ENCODE measurements at places on chromosomes 11 and 22.

DNA sequence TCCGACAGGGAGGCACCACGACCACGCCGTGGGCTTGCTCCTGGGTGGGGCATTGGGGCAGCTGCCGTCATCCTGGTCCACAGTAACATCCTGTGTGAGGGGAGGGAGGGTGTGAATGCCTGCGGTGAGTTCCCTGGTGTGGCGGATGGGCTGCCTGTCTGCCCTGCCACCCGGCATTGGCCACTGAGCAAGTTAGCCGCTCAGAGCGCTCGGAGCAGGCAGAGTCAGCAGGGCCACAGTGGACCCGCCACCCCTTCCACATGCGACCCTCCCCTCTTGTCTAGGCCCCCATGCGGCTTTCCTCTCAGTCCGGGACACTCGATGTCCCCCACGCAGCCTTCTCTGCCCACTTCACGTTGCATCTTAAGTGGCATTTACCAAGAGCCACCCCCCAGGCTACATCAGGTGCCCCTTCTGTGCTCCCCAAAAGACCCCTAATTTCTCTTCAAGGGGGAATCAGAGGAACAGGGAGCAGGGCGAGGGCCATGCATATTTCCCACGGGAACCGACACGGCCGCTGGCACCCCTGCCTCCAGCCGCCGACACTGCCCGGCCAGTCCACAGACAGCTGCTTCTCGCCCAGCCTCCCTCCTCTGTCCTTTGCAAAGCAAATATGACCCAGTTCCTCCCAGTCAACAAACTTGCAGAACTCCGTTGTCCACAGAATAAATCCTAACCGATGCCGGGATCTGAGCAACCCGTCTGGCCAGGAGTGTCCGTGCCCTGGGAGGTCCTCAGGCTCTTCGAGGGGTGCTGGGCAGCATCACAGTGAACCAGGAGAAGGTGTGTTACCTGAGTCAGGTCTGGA, 1482.1 kb downstream of the TBC1D22A start:
- DNase-seq, result no peak

DNA sequence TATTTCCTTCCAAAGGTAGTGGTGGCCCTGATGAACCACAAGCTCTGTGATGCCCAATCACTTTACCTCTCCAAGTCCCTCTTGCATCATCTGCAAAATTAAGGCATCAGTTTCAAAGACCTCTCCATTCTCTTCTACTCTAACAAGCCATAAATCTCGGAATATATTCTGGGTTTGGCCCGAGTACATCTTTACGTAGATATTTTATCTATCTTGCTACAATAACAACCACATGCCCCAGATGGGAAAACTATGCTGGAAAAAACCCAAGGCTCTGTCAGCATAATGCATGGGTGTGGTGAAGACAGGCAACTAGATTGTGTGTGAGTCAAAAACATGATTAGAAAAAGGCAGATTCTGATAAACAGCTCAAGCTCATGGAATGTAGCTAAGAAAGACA, 228.2 kb upstream of the BLID start:
- no peak for DNase-seq

DNA sequence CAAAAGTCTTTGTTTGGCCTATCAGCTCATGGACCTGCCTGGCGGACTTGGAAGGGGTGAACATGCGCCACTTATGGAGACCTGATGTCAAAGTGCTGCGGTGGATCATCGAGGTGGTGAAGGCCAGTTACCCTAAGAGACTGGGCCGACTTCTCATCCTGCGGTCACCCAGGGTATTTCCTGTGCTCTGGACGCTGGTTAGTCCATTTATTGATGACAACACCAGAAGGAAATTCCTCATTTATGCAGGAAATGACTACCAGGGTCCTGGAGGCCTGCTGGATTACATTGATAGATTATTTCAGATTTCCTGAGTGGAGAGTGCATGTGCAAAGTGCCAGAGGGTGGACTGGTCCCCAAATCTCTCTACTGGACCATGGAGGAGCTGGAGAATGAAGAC, 17.9 kb downstream of the ALKBH3 start:
- no peak for DNase-seq

DNA sequence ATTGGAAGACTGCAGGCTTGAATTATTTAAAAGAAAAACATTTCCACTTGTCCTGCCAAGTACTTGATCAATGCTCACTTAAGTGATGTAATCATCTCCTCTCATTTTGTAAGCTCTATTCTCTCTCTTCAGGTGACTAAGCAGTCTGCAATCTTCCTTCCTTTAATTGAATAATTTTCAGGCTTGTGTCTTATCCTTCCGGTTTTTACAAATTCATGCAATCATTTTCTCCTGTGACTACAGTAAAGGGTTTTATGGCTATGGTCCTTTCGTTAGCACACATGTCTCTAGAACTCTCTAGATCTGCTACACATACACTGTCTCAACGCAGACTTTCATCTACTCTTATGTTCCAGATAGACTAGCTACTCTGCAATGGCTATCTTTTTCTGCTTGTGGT, 12.6 kb upstream of the UPB1 start:
- no peak for DNase-seq

GRCh38 chr22:20952544-20953341, 14.3 kb upstream of the AIFM3 start:
- DNase-seq, result no peak

GRCh38 chr22:26894362-26894761, 237.0 kb downstream of the MIAT start:
- DNase-seq, result no peak

DNA sequence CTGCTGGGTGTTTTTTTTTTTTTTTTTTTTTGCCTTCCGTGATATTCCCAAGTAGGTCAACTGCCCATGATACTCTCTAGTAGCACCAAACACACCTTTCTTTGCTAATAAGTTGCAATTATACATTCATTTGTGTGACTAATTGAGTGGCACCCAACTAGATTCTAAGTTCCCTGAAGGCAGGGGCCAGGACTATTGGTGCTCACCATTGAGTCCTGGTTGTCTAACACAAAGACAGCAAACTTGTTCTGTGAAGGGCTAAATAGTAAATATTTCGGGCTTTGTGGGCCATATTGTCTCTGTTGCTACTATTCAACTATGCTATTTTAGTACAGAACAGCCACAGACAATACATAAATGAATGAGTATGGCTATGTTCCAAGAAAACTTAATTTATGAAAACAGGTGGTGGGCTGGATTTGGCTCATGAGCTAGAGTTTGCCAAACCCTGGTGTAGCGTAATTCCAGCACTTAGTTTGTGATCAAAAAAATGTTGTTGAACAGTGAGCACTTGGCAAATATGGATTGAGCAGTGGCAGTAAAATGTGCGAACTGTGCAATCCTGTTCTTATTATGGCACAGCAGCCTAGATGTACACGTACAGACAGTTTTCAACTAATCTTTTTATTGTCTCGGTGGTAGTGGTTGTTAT, 11.3 kb downstream of the ENDOD1 start:
- no peak for DNase-seq

DNA sequence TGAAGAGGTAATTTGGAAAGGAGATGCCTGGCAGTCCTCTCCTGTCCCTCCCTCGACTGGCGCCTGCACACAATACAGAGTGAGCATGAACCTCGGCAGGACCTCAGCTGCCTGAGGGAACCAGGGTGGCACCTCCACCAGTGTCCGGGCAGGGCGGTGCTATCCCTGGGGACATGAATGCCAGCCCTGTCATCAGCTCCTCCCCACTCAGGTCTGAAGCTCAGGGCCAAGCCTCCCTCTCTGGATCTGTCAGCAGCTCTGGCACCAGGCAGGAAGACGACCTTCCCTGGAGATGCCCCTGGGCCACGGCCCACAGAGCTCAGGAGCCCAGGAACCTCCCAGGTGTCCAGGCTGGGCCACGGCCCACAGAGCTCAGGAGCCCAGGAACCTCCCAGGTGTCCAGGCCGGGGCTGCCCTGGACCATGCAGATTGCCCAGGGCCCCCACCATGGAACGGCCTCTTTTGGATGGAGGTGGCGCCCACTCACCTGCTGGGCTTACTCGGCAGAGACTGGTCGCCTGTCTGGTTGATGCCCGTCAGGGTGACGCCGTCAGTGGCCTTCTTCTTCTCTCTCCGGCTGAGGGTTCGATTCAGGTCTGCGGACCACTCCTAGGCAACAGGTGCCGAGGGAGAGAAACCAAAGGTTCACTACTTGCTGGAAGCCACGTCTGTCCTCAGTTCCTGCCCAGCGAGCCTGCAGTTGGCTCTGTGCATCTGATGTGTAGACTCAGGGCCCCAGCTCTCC, 21.7 kb upstream of the ARFGAP3 start:
- DNase-seq, result no peak

DNA sequence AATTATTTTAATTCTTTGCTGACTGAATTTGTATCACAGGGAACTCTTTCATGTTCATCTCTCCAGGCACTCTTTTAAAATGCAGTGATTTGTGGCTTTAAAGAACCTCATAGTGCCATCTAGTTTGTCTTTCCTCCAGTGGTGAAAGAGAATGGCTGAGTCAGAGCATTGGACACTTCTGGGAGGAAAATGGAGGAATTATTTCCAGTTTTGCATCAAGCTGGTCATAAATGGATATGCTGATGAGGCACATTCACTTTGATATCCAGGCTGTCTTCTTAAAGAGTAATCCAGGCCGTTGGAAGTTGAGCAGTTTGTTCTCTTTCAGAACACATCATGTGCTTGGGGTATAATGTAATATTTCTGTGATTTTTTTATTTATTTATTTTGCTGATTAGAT, 273.7 kb downstream of the DDX10 start:
- no peak for DNase-seq

GRCh38 chr22:28172892-28173670, 254.0 kb upstream of the PITPNB start:
- DNase-seq, result no peak
